ENCODE measurements at places on chromosomes 13 and 19.

- no peak for DNase-seq
Observed at GRCh38 chr19:48213959-48214358, 41.8 kb downstream of the CARD8 start.

- no peak for DNase-seq
Observed at GRCh38 chr13:46648166-46648607, 95.2 kb downstream of the LRCH1 start.

DNA sequence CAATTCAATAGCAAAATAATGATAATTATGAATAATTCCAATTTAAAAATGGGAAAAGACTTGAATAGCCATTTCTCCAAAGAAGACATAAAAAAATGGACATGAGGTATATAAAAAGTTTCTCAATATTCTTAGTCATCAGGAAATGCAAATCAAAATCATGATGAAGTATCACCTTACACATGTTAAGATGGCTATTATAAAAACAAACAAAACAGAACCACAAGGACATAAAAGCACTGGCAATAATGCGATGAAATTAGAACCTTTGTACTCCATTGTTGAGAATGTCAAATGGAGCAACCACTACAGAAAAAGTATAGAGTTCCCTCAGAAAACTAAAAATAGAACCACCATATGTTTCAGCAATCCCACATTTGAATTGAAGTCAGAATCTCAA, 1186.1 kb downstream of the SLITRK5 start:
- DNase-seq, result no peak

- DNase-seq, result no peak
Observed at GRCh38 chr13:27226991-27227390, 24.4 kb upstream of the RPL21 start.

DNA sequence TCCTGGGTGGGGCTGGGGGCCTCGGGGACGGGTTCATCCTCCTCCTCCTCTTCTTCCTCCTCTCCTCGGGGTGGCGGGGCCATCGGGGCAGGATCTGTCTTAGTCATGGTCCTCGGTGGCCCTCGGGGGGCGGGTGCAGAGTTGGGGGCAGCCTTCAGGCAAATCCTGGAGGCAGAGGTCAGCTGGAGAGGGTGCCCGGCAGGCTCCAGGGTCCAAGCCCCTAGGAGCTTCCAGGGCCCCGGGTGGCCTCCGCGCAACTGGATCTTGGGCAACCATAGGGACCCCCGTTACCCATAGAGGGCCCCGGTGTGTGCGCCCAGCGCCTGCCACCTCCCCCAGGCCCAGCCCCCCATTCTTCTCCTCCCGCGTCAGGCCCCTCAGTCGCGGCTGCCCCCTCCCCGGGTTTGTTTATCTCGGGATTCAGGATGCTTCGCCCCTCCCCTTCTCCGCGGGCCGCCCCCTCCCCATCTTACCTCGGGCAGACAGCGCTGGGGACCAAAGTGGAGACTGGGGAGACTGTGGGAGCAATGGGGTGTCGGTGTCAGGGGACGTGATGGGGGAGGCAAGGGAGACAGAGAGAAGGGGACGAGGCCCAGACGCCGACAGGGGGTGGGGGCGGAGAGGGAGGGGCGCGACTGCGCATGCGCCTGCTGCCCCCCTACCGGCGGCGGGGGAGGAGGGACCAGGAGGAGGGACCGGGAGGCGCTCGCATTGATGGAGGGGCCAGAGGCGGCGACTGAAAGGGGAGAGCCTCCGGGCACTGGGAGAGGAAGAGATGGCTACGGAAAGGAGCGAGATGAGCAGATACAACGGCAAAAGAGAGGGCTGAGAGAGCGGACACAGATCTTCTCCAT, at the start of gene CLIP3:
Gene CLIP3, minus strand, starts transcription at position 623 of the 854 bp plus-strand sequence. Its CDS starts 516 bp downstream, at position 107.
- DNase-seq, result no peak

GRCh38 chr13:39494006-39494405, 109.0 kb downstream of the LHFPL6 start:
- DNase-seq, result no peak

GRCh38 chr13:30120133-30120822, 187.1 kb downstream of the KATNAL1 start:
- DNase-seq, result no peak

GRCh38 chr13:65856431-65856830, 1373.7 kb downstream of the PCDH9 start:
- DNase-seq, result no peak

GRCh38 chr13:33918199-33918932, 100.4 kb downstream of the RFC3 start:
- no peak for DNase-seq

GRCh38 chr19:53537121-53537520, 824 bp upstream of the ZNF331 start:
- no peak for DNase-seq

GRCh38 chr13:55437162-55437561, 1703.6 kb upstream of the PRR20A start:
- no peak for DNase-seq

- DNase-seq, result no peak
Observed at GRCh38 chr13:35210261-35210660, 266.2 kb downstream of the MAB21L1 start.

GRCh38 chr19:51766461-51766860, 5.5 kb downstream of the FPR2 start:
- no peak for DNase-seq

GRCh38 chr19:34269489-34269888, 15.1 kb downstream of the GARRE1 start:
- no peak for DNase-seq

GRCh38 chr19:1122972-1123363, 19.2 kb downstream of the GPX4 start:
- no peak for DNase-seq

GRCh38 chr19:13033244-13033643, 38.0 kb downstream of the NFIX start:
- DNase-seq, result no peak

- no peak for DNase-seq
Observed at GRCh38 chr13:99605420-99606323, 104.4 kb downstream of the TM9SF2 start.

DNA sequence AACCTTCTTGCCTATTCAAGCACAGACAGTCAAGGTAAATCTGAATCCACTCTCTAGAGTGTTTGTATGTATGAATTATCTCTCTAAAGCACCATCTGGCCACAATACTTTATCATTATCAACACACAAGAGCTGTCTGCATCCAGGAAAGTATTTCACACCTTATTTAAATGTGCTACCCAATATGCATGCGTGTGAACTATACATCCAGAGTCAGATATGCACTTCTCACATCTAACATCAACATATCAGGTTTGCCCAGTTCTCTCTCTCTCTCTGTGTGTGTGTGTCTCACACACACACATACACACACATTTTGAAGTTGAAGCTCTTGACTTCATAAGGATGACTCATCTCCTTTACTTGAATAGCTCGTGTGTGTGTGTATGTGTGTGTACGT, 697.5 kb upstream of the PCDH20 start:
- DNase-seq, result no peak

DNA sequence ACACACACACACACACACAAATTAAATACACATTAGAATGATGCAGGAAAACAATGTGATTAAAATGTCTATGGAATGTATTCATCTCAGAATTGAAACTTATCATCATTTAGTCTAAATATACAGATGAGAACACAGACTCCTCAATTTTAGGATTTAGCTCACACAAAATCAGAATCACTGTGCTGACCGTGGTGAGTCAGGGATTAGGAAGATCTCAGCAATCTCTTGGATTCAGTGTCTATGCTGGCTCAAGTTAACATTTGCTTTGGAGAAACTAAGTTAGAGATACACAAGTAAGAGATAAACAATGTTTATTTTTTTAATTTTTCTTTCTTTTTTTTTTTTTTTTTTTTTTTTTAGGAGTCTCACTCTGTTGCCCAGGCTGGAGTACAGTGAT, 323.6 kb downstream of the KLF12 start:
- no peak for DNase-seq

DNA sequence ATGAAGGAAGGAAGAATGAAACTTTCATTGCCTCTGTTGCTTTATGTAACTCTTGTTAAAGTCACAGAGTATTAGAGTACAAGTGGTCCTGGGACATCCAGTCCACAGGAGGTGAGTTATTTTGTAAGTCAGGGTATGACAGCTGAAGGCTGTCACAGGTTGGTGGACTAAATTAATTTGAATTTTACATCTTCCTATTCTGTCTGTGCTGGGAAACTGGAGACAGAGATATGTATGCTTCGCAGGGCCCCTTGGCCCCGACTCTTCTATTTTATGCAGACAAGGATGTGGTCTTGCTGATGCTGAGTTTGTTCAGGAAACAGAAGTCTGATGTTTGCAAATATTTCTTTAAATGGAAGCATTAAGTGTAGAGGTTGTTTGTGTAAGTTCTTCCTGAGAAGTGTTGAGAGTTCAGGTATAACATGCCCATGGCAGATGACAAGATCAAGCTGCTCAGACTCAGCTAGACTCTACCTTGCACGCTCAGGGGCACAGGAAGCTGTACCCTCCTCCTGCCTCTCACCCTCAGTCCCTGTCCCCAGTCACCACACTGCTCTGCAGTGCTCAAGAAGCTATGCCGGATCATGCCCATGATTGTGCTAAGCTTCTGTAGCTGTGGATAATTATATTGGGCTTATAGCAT, 23.4 kb downstream of the RASL11A start:
- DNase-seq, result no peak

GRCh38 chr19:34825212-34825611, 52.2 kb upstream of the ZNF599 start:
- no peak for DNase-seq

DNA sequence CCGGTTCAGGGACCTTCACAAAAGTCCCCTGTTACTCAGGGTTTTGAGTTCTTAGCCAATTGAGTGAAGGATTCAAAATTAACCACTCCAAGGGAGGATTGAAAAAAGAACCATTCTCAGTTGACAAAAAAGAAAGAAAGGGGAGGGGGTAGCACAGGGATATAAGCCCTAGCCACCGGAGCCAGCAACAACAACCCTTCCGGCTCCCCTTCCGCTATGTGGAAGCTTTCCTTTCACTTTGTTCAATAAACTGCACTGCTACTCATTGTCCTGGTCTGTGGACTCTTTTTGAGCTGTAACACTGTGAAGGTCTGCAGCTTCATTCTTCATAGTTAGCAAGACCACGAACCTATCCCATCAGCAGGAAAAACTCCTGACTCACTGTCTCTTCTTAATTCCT, 1488.1 kb upstream of the PRR20A start:
- DNase-seq, result no peak

DNA sequence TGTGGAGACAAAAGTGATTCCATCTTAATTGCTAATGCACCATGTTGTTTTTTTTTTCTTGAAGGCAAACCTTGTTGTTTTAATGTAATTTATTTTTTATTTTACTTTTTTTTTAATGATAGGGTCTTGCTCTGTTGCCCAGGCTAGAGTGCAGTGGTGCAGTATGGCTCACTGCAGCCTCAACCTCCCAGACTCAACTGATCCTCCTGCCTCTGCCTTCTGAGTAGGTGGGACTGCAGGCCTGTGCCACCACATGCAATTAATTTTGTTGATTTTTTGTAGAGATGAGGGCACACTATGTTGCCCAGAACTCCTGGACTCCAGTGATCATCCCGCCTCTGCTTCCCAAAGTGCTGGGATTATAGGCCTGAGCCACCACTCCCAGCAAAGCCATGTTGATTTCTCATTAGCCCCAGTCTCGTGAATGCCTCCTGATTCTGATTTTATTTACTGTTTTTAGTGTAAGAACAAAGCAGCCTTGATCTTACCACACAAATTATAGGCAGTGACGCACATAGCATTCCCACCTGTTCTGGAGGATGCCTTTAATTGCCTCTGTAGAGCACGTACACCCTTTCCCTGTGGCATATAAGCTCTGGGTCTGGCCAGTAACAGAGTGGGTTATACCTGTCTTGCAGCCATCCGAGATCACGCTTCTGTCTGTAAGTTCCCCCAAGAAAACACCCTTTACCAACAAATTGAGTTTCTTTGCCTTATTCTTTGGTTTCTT, 150.4 kb downstream of the GGACT start:
- no peak for DNase-seq

DNA sequence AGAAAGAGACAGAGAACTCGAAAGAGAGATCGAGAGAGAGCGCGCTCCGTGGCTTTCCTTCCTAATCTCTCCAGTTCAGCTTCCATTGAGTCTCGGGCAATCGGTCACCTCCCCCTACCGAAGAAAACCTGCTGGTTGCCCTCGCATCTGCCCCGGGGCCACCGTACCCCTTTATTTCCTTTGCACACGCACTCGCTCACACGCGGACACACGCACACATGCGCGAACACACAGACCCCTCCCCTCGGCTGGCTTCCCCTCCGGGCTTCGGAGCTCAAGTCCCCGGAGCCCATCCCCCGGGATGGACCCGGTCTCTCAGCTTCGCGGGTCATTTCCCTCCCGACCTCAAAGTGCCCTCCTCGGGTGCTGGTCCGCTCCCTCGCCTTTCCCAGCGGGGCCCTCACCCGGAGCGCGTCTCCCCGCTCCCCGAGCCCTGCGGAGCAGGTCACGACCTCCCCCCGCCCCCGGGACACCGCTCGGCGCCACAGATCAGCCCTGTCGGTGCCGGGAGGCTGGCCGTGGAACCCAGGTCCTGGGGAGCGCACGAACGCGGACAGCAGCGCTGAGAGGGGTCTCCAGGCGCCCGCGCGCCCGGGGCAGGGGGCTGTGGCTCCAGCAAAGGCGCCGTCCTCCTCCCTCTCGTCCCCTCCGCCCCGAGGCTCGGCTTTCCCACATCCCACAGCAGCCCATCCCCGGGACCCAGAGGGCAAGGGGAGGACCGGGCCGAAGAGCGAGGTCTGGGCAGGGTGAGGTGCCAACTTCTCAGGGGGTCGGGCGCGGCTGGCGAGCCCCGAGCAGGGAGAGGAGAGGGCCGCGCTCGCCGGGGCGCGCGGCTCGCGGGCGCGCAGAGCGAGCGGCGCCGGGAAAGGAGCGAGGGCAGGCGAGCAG, 1.8 kb downstream of the DACH1 start:
- DNase-seq, result no peak

- DNase-seq, result no peak
Observed at GRCh38 chr13:63403733-63404132, 1988.1 kb upstream of the PCDH20 start.

DNA sequence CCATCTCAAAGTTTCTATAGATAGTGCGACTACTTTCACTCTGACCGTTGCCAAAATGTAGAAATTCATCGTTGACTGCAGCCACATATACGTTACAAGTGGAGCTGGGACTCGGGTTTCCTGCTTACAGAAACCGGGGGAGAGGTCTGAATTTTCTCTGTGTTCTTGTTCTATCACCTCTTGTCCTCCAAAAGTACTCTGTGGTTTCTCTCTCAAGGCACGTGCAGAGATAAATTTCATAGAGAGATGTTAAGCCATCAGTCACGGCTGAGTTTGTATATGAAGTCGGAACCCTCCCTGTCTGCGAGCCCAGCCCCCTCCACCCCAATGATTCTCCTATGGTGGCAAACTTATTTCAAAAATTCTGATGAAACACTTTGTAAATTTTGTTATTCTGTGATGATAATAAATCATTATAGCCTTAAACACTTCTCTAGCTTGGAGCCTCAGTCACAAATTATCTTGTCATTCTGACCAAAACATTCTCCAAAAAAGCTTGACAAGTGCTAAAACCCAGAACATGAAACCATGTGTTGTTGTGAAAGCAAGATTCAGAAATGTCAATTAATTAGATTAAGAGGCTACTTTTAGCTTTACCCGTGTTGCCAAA, 87.5 kb downstream of the TSHZ3 start:
- no peak for DNase-seq

GRCh38 chr19:55838251-55838650, 1.9 kb downstream of the NLRP4 start:
- no peak for DNase-seq

GRCh38 chr19:23698711-23699520, 11.9 kb upstream of the ZNF675 start:
- DNase-seq, result no peak

Data from activated naive CD4-positive, alpha-beta T cell (primary cell).